ENCODE measurements at places on chromosomes 5 and 9.

DNA sequence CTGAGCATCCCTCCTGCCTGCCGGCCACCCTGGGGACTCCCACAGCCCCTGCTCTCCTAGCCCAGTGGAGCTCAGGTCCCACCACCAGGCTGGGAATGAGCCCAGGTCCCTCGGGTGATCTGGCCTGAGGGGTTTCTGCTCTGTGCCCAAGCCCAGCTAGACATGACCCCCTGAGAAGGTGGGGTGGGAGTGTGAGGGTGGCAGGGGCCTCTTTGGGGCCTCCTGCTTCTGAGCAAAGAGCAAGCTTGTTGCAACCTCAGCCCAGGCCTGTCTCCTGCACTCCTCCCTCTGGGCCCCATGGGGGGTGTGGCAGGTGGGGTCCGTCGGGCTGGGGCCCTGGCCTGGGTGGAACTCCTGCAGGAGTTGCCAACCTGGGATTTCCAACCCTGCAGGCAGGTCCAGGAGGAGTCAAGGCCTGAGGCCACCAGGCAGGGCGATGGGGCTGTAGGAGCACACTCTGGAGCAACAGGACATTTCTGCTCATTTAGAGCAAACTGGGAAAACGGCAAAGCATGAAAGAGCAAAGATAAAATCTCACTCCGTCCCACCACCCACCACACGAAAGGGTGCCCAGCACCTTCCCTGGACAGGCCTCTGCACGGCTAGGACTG lies 11.4 kb upstream of the NRARP start:
- peak; percentile 36 for DNase-seq

GRCh38 chr9:12720551-12720950 lies 27.4 kb downstream of the TYRP1 start:
- no peak for DNase-seq

DNA sequence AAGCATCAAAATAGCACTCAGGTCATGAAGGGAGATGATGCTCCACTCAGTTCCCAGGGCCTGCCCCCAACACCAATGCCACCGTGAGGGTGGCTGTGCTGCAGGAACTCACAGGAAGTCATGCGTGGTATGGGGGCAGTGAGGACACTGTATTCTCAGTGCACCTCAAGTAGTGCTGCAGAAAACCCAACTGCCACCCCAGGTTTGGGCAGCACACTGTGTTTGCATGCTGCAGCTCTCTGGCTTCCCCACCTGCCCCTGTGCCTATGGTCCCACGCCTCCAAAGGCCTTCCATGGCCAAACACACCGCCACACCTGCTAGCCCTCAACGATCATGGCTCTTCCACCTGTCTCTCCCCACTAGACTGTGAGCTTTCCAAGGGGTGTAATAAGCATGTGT lies 14.3 kb downstream of the LHFPL2 start:
- no peak for DNase-seq

DNA sequence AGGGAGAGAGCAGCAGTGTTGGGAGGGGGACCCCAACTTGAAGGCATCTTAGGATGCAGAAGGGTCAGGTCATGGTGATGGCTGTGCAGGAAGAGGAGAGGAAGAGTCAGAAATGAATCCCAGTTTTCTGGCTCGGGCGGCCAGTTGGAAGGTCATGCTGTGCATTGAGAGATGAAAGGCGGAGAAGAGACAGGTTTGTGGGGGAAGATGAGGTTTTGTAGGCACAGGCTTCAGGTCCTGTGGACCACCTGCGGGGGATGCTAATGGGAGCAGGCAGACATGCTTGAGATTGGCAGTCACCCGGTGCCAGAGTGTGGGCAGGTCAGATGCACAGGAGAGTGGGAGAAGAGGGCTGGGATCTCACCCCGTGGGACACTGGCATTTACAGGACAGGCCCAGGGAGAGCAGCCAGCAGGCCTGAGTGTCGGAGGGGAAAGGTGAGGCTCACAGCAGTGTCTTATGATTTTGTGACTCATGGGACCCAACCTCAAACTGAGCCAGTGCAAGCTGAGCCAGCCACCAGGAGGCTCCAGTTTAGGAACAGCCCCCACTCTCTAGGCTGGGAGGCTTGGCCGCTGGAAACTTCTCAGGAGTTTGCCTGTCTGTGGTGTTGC lies 17.5 kb downstream of the STXBP1 start:
- DNase-seq, result no peak

DNA sequence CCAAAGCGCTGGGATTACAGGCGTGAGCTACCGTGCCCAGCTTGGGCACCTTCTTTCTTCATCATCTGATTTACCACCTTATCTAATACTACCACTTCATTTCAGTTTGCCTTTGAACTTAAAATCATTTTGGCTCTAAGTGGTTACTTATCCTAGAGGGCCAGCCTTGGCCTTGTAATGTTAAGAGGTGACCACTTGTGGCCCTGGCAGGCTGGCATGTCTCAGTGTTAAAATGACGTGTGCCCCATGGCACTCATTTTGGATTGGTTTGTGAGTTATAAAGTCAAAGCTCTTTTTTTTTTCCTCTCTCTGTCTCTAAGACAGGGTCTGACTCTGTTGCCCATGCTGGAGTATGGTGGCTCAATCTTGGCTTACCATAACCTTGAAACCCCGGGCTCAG lies 17.8 kb downstream of the HABP4 start:
- DNase-seq, result no peak

DNA sequence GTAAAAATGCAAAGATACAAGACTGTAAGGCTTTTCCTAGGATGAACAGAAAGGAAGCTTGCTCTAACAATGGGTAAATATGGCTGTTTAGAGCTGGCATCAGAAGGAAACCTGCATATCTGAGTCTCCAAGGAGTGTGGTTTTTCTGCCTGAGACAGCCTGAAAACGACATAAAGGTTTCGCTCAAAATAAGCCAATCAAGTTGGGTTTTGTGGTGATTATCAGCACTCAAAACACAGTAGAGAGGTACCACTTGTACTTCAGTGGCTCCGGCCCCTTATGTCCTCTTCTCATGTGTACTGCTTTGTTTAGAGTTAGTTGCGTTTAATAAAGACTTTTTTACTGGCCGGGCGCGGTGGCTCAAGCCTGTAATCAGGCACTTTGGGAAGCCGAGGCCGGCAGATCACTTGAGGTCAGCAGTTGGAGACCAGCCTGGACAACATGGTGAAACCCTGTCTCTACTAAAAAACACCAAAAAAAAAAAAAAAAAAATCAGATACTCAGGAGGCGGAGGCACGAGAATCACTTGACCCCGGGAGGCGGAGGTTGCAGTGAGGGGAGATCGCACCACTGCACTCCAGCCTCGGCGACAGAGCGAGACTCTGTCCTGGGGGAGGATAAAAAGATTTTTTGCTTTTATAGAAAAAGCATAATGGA lies 39.4 kb downstream of the KLF9 start:
- DNase-seq, result no peak

- no peak for DNase-seq
Measured at GRCh38 chr9:138071731-138072130, 194.1 kb downstream of the CACNA1B start.

All from HuH-7.5 (cell line).